ENCODE measurements at places on chromosomes 5 and 9. TPM values are rescaled to one million over a fixed set of nuclear protein-coding genes. Genes with fewer than 3 reads are reported as not detected.

The HMMR gene
- 0.31 TPM for total RNA-seq

The TSLP gene
- 2.0 TPM for total RNA-seq

The AJM1 gene
- total RNA-seq: 4.8 TPM

DNA sequence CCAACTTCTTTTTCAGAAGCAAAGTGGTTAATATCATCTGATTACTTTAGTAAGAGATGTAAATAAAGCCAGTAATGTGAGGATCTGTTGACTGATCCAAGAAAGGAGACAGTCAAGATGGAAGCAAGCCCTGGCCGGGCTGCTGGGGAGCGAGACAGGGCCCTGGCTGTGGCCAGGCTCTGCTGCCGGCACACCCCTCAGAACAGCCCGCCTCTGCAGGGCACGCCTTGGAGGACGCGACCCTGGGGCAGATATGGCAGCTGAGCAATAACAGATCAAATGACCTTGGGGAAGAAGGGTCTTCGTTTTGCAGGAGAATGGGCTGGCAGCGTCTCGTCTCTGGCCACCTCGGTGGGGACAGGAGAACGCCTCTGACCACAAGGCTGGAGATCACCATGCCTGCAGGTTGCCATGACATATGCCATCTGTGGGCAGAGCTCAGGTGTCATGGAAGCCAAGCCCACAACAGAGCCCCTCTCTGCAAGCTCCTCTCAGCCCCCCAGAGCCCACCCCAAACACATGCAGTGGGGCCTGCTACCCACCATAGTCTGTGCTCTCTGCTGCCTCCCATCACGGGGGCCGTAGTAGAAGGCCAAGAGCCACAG, 206.5 kb downstream of the FANCC start:
- no peak for DNase-seq

- no peak for DNase-seq
Observed at GRCh38 chr5:103526164-103526915, 36.2 kb downstream of the NUDT12 start.

DNA sequence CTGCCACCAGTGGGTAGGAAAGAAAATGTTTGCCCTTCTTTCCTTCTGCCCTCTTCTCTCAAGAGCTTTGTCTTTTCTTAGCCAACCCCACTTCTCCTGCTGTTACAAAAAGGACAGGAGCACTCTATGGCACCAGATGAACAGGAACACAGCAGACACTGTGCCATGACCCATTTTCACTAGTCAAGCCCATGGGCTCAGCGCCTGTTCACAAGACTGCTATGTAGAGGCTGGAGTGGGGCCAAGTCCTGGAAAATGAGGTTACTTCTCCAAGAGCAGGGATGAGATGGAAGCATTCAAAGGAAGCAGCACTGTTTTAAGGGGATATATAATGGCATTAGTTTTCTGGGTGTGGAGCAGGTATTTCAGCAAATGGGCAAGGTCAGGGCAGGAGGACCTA, 46.8 kb upstream of the GRAMD2B start:
- no peak for DNase-seq
